Activated CD8-positive, alpha-beta memory T cell treated with anti-CD3 and anti-CD28 coated beads, Interleukin-2, amount 10 ng/mL, durations not matched to agents 7 days and 5 days (primary cell): ENCODE measurements at places on chromosomes 7 and 10.

DNA sequence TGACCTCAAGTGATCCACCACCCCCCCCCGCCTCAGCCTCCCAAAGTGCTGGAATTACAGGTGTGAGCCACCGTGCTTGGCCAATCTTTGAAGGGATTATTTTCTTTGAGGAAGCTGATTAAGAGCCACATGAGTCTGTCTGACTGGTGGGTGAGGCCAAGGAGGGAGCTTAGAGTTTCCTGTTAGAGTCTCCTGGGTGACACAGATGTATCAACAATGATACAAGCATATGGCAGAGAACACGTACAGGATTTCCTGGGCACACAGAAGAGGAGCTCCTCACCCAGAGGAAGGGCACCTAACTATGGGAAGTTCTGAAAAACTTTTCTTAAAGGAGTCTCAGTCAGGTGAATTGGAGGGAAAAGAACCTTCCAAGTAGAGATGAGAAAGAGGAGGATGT is 69.4 kb downstream of the GOLGA7B start:
- no peak for DNase-seq

- peak; percentile 90 for DNase-seq
Measured at GRCh38 chr7:50449881-50450589, at the start of gene FIGNL1. TSS of gene FIGNL1 (minus strand) at chr7:50450350. CDS start at chr7:50447287, 3,063 bp downstream.

GRCh38 chr10:44854693-44855350 is 56.3 kb upstream of the TMEM72 start:
- DNase-seq, result no peak

- DNase-seq, result no peak
Measured at GRCh38 chr7:81608748-81609382, 161.0 kb downstream of the HGF start.

DNA sequence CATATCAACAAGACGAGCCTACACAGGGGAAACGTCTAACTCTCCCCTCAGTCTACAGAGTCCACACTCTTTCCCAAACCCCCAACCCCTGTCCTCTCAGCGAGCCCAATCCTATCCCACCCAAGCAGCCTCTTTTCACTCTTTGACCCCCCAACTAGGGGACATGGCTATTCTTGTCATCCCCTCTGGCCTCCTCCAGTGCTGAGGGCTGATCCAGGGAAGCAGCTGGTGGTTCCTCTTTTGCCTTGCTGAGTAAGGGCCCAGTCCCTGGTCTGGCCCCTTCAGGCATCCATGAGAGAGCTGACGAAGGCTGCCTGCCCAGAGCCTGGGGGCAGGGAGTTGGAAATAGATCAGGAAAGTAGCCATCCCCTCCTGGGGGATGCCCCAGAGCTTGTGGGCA is 6.4 kb downstream of the NOBOX start:
- DNase-seq, result no peak

DNA sequence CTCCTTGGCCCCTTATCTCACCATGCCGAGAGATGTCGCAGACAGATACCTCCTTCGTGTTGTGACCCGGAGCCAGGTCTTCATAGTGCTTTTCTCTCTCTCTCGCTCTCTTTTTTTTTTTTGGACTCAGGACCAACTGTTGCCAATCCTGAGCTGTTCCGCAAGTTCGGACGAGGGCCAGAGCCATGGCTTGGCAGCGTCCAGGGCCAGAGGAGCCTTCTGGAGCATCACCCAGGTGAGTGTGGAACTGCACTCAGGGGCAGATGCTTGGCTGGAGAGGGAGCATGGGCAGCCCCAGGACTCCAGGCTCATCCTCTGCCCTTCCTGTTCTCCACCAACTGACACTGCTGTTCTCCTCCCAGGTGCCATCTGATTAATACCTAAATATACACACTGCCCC is 7.8 kb downstream of the ZNF862 start:
- DNase-seq, result no peak
